Stimulated activated CD4-positive, alpha-beta T cell treated with anti-CD3 and anti-CD28 coated beads, TNF-alpha, amount 100 ng/mL, for 24 hours (primary cell): ENCODE measurements at places on chromosomes 6 and 20.

DNA sequence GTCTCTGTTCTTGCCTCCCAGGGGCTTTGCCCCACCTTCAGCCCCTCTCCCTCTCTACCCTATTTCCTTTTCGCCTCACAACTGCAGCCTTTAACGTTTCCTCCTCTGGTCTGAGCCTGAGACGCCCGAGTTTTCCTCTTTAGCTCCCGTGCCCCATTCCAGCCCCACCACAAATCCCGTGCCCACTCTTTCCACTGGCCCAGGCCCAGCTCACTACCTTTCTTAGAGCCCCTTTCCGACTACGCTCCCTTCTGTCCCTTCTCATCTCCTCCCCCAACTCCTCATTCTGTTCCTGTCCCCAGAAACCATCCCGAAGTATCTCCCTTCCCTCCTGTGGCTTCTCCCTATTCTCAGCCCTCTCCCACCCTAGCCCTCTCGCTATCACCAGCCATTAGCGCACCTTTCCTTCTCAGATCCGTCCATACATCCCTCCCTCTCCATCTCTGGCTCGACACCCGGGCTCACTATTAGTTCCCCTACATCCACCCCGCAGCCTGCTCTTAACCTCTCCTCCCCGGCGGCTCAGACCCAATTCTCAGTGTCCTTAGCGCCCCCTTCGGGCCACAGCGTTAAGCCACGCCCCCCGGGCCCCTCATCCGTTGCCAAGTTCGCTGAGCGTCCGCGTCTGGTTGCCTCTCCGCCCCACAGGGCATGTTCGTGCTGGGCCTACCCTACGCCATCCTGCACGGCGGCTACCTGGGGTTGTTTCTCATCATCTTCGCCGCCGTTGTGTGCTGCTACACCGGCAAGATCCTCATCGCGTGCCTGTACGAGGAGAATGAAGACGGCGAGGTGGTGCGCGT, 2.7 kb downstream of the SLC32A1 start:
- peak; percentile 78 for DNase-seq

DNA sequence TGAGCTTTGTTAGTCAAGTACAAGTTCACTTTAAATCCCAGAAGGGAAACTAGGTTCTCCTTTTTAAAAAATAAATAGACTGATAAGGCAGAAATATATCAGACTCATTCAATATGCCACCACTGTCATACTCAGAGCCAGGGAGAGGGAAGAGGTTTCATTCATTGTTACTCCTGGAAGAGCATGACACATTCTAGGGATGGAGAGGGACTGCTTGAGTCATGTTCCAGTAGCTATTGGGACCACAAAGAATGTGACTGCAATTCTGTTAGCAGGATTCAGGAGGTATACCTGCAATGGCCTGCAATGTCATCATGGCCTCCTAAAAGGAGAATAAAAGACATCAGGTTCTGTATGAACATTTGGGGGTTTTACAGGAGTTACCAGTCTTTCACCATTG, 167.6 kb downstream of the TFAP2B start:
- no peak for DNase-seq

- DNase-seq, result no peak
Measured at GRCh38 chr20:44594730-44595129, 12.4 kb downstream of the PKIG start.

GRCh38 chr6:18429655-18430297, 42.6 kb downstream of the RNF144B start:
- no peak for DNase-seq

DNA sequence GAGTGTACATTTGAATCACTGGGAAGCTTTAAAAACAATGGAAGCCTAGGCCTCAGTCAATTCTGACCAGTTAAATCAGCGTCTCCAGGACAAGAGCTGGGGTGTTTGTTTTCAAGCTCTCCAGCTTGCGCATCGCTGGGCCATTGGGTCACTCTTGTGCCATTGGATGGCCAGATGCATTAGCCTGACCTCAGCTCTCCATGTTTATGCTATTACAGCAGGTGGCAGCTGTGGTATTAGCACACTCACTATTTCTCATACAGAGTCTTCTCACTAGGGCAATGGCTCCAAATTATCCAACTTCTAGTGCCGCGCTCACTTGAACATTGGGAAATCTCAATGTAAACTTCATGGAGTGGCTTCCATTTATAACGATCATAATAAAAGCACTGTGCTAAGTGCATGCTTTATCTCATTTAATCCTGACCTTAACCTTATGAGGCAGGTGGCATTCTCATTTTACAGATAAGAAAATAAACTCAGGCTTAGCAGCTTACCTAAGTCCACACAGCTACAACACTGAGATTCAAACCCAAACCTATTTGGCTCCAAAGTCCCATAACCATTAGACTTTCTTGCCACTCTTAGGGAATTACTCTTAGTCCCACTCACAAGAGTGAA, 108.8 kb downstream of the PPP1R14C start:
- no peak for DNase-seq

- DNase-seq, result no peak
Measured at GRCh38 chr6:136980070-136980469, 58.0 kb downstream of the SLC35D3 start.
